ENCODE measurements at places on chromosomes 2 and 18. TPM values are rescaled to one million over a fixed set of nuclear protein-coding genes. Genes with fewer than 3 reads are reported as not detected.

Gene SCN1A
- 2.7 TPM for total RNA-seq

GRCh38 chr2:167209784-167210183, 321.5 kb downstream of the XIRP2 start:
- DNase-seq, result no peak

- DNase-seq, result no peak
Observed at GRCh38 chr18:44911773-44912172, 231.1 kb downstream of the SETBP1 start.

Gene LIPG
- 13.2 TPM for total RNA-seq

DNA sequence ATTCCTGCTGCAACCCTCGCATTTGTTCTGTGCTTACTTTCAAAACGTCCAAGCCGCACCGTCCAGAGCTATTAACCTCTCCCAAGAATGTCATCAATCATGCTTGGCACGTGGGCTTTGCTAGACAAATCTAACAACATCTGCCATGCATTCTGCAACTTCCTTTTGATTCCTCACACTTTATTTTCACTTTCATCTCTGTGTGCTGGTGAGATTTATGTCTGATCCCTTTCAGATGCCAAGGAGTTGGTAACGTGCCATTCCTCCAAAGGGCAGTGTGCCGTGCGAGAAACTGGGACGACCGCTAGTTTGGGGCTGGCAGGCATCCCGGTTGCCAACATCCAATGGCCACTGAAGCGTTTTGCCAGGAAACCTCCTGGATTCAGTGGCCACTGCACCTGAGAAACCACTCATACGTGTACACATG, 230.0 kb upstream of the PARD3B start:
- DNase-seq, result no peak

DNA sequence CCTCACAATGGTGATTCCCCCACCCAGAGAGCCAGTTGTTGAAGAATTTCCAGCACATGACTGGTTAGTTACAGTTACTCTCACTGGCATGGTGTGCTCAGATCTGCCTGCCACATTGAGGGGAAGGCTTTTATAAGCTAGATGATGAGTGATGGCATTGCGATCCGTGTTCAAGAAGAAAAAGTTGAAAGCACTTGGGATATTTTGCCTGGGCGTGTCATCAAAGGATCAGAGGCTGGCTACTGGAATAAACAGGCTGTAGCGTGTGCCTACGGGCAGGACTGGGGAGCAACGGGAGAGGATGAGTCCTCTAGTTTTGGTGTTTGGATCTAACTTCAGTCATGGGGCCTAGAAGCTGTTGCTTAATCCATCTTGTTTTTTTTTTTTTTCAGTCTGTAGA, 175.0 kb downstream of the SETBP1 start:
- no peak for DNase-seq

Gene MLPH
- total RNA-seq, result not detected

DNA sequence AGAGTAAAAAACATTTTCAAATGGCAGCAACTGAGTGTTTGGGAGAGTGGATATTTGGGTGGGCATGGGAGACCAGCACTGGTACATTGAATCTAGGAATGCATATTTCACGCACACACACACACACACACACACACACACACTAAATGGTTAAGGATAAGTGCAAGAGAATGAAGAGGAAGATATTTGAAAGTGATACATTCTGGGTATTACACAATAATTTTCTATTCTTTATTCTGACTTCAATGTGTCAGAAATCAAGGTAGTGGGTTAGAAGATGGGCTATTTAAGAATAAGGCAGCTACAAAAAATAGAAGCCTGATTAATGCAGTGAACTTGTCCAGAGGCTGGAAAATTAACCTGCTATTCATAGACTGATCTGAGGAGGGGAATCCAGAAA, 577.0 kb downstream of the TMEM182 start:
- DNase-seq, result no peak

DNA sequence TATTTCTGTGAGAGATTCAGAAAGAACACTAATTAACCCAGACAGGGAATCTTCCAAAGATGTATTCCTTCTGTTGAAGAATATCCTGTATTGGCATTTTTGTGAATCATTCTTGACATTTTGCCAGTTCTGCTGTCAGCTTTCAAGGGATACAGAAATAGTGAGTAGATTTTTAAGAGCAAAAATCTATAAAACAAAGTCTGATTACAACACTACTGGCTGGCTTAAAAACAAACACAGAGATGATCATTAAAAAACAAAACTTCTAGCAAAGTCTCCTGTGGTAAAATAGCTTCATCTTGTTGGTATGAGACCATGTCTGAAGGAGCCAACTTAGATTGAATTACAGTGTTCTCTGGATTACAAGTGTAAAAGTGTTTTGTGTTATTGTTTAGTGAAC, 866.3 kb upstream of the KLHL29 start:
- DNase-seq, result no peak

Gene ITGB6
- total RNA-seq, result not detected
